CD4-positive, alpha-beta T cell (primary cell): ENCODE measurements at places on chromosomes 16 and 17.

GRCh38 chr16:60363566-60363965 is 1629.5 kb upstream of the GOT2 start:
- DNase-seq: no peak

DNA sequence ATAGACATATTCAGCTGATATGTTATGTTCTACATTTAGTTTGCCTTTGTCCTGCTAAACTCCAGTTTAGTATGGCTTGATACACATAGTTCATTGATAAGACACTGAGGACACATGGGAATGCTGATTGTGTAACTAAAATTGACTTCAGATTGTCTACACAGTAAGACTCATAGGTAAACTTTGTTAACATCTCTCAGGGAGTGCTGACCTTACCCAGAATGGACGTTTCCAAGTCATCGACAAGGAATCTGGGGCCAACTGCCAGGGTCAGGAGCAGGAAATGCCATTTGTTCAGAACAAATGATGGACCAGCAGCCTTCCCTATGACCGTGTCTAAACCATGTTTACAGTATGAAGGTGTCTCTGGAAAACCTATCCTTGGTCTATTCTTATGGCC is 58.7 kb downstream of the DYNLRB2 start:
- DNase-seq: no peak

- DNase-seq: no peak
Measured at GRCh38 chr17:45384047-45384788, 48.5 kb downstream of the ARHGAP27 start.

GRCh38 chr17:44439168-44439567 is 49.7 kb upstream of the ITGA2B start:
- DNase-seq: no peak

DNA sequence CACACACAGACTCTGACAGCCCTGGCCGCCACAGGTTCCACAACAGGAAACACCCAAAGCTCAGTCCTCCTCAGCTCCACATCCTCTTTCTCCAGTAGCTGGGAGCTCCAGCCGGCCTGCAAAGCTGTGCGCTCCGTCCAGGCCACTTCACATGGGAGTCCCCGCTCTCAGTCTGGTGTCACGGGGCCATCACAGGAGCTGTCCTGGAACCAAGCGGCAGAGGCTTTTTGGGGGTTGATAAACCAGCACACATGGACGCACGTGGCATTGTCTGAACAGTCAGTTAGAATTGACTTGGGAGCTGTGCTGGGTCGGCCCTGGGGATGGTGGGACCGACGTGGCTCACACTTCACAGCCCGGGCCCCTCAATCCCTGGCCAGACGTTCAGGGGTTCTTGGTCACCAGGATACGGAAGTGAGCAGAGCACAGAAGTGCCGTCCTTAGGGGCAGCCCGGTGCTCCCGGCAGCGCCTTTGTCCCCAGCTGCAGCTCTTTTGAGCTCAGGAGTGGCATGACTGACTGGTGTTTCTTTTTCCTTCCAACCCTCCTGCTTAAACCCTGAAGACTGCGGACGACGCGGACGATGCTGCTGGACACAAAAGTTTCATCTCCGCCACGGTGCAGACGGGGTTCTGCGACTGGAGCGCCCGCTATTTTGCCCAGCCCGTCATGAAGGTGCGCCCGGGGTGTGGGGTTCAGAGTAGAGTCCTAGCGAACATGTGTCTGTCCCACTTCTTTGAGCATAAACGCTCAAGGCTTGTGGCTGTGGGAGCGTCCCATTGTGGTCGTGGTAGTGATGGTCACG is 66.6 kb upstream of the CHMP6 start:
- DNase-seq: no peak

GRCh38 chr16:67647111-67647651 is 2.2 kb downstream of the CARMIL2 start:
- DNase-seq: no peak

DNA sequence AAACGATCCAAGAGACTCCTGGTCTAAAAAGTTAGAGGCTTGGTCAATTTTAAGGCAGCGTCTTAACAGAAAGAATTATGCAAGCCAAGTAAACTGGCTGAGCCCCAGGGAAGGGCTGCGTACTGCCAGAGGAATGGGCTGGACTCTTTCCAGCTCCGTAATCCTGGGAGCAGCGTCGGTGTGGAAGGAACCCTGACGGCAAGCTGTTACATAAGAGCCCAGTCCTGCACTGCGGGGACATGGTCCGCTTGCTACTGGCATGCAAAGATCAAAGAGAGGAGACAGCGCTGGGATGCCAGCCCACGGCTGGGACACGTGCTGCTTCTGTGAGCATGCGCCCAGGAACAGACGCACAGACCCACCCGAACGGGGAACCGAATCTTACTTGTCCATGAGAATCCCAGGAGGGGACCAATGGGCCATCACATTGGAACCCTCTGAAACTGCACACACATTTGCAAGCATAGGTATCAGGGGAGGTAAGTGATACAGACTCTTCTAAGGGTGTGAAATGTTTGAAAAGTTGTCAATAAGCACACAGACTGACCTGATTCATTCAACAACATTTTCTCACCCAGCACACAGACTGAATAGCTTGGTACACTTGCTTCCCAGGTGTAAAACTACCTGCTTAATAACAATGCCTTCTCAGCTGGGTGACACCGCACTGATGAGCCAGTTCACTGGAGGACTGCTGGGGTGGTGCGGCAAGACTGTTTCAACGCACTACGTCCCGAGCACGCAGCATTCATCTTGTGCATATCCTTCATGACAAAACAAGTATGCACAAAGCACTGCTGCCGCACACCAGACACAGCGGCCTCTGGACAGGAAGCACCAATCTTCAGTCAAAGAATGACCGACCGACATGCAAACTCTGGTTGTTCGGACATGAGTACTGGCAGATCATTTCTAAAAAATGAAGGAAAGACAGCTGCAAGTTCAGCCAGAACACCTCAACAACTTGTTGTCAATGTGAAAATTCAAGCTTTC is 94.9 kb downstream of the ANKRD11 start:
- no peak for DNase-seq

GRCh38 chr16:79712276-79712675 is 111.7 kb upstream of the MAF start:
- no peak for DNase-seq

DNA sequence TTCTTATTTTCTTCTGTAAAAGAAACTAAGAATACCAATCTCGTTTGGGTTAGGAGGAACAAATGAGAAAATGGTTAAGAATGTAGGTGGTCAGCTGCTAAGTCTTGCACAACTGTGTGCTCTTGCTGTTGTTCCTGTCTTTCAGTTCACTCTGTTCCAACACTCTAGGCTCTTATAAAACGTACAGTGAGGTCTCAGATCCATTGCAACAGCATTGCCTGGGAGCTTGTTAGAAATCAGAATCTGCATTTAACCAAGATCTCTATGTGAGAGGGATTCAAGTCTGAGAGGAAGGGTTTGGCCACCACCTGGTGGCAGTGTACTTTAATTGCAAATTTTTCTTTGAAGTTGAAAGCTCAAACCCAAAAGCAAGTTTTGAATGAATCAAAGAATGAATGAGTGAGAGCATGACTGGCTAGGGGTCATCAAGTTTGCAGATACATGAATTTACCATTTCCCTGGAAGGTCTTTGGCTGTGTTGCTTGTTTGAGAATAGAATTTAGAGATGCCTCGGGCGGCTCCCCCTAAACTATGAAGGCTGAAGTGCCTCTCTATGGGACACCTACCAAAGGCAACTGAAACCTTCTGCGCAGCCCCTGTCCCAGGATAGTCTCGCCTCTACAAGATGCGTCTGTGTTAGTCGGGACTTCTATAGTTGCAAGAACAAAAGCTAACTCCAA is 2.5 kb downstream of the ALOX15B start:
- peak; percentile 25 for DNase-seq

- DNase-seq: peak; percentile 38
Measured at GRCh38 chr17:59154292-59154720, 680 bp downstream of the SKA2 start.

DNA sequence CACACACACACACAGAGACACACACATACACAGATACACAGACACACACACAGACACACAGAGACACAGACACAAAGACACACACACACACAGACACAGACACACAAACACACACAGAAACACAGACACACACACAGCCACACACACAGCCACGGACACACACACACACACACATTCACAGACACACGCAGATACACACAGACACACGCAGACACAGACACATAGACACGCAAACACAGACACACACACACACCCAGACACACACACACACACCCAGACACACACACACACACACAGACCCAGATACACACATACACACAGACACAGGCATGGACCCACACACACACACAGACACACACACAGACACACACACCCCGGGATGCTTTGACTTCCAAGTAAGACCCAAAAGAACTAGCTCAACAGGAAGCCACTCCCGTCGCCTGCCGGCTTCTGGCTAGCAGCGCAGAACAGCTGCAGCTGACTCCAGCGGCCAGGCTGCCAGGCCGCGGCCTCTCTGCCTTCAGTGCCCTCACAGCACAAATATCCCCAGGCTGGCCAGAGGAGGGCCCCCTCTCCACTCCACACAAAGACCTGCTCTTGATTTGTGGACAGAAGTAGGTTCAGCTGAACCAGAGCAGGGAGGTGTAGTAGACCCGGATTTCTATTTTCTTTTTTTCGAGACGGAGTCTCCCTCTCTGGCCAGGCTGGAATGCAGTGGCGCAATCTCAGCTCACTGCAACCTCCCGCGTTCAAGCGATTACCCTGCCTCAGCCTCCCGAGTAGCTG is 6.0 kb upstream of the CHRNE start:
- peak; percentile 78 for DNase-seq

- no peak for DNase-seq
Measured at GRCh38 chr17:55443904-55444303, 22.3 kb upstream of the MMD start.

GRCh38 chr16:55500530-55501011 is 8.3 kb upstream of the LPCAT2 start:
- no peak for DNase-seq

DNA sequence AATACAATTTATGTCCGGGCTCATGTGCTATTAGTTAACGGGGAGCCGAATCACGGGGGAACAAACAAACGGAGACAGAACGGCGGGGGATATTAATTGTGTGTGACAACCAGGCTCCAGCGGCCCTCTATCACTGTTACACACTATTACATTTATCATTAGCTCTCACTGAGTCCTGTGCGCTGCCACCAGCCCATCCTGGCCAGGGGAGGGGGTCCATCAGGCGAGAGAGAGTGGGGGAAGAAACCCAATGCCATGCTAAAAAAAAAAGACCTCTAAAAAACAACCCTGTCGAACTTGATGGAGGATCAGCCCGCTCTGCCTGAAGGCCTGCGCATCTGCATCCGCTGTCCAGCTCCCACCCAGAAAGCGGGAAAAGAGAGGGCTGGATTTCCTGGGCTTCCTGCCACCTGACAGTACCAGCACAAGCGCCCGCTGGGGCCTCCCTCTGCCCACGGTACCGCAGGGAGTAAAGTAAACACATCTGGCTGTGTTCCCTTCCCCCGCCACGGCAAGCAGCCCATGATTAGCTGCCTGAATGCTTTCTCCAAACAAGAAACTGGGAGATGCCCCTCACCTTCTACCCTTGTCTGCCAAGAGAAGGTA is 41.7 kb downstream of the PIPOX start:
- DNase-seq: no peak

DNA sequence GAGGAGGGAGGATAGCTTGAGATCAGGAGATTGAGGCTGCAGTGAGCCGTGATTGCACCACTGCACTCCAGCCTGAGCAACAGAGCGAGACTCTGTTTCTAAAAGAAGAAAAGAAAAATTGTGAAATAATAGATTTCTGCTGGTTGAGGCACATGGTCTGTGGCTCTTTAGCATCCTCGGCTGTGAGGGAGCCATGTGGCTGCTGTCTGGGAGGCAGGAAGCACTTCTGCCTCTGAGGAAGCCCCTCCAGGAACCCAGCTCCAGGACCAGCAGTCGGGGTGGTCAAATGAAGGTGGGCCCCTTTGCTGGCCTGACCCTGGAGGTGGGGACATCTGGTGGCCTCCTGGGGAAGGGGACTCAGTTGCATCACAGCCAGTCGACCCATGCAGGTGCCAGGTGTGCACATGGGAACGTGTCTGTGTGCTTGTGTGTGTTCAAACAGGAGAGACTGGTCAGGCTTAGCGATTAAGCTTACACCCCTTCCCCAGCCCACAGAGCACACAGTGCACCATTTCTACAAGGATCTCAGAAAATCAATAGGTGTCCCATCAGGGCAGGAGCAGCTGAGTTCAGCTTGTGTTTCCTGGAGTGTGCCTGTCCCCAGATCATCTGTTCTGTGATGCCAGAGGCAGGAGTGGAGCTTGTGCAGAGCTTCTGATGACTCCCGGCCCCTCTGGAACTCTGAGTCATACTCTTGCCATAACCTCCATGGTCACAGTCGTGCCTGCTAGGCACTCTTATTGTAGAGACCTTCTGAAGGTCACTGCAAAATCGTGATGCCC is 24.3 kb upstream of the MGAT5B start:
- no peak for DNase-seq

GRCh38 chr17:77462090-77462489 is 321.3 kb downstream of the SEC14L1 start:
- peak; percentile 40 for DNase-seq

DNA sequence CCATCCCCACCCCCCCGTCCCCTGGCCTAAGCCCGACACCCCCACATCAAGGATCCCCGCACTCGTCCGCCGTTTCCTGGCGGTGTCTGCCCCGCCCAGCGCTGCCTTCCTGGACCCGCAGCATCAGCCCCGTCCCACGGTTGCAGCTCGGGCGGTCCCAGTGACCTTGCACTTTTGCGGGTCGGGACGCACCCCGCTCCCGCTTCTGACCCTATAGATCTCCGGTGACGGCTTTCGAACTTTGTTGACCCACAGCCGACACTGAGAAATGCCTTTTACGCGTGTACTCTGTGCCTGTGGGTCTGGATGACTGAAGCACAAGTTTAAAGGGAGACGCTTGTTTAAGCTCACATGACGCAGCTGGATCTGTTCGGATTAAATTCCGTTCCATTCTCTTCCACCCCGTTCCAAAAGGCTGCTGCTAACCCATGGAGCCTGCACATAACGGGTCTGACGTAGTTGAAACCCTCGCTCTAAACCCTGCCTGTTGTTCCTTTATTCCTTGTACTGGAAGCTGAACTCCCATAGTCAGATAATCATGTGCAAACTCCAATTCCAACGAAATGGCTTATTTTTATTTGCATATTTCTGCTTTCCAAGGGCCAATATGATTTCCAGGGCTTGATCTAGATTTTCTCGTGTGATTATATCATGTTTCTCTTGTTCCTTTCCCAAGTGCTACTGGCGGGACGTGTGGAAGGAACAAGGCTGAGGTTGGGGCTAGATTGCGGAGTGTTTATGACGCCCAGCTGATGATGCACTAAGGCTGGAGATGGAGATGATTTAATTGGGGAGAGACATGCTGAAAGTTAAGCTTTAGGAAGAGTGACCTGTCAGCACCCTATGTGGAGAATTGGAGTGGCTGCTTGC is 834 bp downstream of the FLYWCH1 start:
- DNase-seq: peak; percentile 36

DNA sequence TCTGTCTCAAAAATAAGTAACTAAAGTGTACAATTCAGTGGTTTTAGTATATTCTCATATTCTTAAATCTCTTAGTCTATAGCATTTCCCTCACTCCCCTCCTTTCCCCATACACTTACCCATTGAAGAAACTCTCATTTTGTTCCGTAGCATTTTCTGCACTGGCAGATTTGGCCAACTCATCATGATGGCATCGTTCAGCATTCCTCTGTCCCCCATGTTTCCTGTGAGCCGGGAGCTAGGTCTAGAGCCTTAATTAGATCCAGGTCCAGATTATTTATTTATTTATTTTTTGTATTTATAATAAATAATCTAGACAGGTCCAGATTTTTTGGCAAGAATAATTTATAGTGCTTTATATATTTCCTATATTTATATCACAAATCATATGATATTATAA is 31.0 kb downstream of the HEATR3 start:
- DNase-seq: no peak
